ENCODE measurements at places on chromosomes 16 and 17. TPM values are rescaled to one million over a fixed set of nuclear protein-coding genes. Genes with fewer than 3 reads are reported as not detected.

The MT1H gene
- not detected for total RNA-seq

The EMP2 gene
- total RNA-seq: 31.8 TPM

GRCh38 chr17:51419476-51419875 is 159.1 kb downstream of the UTP18 start:
- DNase-seq: no peak

- DNase-seq: peak; percentile 78
Measured at GRCh38 chr16:77191259-77191969, 424 bp downstream of the MON1B start.

The HSD11B2 gene
- total RNA-seq: not detected

The ABCC12 gene
- not detected for total RNA-seq

GRCh38 chr16:56953006-56953405 is 8.7 kb upstream of the CETP start:
- no peak for DNase-seq

DNA sequence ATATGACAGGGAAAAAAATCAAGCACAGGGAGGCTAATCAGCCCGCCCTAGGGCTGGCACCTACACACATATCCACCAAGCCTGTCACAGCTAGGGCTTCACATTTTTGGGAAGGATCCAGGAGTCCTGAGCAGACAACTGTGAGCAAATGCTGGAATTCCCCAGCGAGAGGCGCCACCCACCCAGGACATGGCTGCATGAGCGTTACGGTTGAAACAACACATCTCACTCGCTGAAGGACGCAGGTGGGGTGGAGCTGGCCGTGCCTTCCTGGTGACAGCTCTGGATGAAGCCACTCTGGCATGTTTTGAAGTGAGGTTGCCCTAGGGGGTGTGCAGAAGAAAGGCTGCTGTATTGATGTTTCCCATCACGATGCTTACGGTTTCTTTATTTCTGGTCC is 315.1 kb upstream of the EEF2KMT start:
- no peak for DNase-seq

- peak; percentile 49 for DNase-seq
Measured at GRCh38 chr17:38449364-38449763, 21.1 kb downstream of the ARHGAP23 start.

GRCh38 chr17:40602445-40603443 is 37.5 kb upstream of the CCR7 start:
- no peak for DNase-seq

The BOLA2B gene
- 64.8 TPM for total RNA-seq
